ENCODE measurements at places on chromosomes 11 and 22.
A peak's percentile ranks its signal among the peaks of the same experiment; 100 is the strongest.

DNA sequence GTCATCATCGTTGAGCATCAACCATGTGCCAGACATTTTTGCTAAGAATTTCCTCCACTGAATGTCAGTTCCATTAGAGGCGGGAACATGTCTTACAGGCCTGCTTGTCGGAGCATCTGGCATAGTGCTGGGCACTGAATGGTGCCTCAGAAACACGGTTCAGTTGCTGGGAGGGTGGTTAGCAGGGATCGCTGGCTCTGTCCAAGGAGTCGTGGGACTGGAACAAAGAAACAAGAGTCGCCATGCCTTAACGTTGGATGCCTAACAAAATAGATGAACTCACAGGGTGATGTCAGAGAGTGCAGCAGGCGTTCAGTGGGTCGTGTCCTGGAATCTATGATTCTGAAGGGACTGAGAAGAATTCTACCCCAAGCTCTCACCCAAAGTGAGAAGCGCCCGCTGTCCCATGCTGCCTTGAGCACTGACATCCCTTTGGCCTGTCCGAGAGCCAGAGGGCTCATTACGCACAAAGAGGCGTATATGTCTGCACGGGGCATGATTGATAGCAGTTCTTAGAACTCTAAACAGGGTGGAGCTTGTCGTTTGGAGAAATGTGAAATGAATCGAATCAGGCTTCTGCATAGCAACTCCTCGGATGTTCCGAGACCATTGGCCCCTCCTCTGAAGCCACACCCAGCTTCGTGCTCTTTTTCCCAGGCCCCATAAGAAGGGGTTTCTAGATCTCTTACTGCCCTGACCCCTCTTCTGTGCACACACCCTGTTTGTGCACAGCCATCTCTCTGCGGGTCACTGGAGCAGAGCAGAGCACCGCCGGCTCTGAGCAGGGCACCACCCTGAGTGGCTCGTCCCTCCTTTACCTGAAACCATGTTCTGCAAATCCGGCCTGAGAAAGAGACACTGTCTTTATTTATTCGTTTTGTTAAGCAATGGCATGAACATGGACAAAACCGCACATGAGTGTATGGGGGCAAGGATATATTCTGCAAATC is 113.1 kb upstream of the B3GAT1 start:
- no peak for DNase-seq

- no peak for DNase-seq
These were observed 34.1 kb downstream of the OTOG start for GRCh38 chr11:17581036-17581731.

GRCh38 chr22:43446916-43447315 is 35.1 kb downstream of the MPPED1 start:
- DNase-seq, result no peak

- DNase-seq, result peak; percentile 16
These were observed 43.2 kb upstream of the VPREB1 start for GRCh38 chr22:22201185-22201929.

DNA sequence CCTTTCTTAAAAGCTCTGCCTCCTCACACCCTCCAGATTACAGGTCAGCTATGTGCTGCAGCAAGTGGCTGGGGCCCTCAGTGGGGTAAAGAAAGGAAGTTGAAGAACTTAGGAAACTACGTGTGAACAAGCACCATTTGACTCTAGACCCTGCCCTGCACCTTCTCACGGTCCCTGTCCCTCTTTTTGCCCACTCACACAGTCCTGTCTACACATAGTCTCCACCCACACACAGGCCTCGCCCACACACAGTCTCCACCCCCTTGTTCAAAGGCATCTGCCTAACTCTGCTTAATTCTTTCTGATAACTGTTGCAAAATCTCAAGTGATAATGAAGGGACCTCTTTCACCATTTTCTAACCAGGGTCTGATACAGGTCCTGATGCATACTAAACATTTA is 59.0 kb downstream of the TMPRSS5 start:
- DNase-seq, result no peak

GRCh38 chr11:64334764-64335735 is 5.0 kb upstream of the CCDC88B start:
- DNase-seq, result no peak

Measured in T-helper 2 cell (primary cell).